Astrocyte (in vitro differentiated cells and primary cell): ENCODE measurements at places on chromosomes 2 and 18. TPM values are rescaled to one million over a fixed set of nuclear protein-coding genes. Genes with fewer than 3 reads are reported as not detected.

Gene VIT
- not detected in 2 replicates for total RNA-seq

DNA sequence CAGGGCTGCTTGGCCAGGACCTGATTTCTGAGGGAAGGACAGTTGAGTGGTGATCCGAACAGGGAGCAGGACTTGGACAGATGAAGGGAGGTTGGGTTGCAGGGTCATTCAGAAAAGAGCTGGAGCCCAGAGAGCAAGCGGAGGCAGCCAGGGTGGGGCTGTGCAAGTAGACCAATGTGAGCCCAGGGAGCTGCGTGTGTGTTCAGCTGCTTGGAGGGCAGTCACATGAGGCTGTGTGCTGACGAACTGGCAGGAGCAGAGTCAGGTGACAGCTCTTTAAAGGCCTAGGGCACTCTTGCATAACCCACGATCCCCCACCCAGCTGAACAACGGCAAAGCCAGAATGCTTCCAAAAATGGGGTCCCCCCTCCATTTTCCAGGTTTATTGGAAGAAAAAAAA is 4.6 kb upstream of the MLPH start:
- no peak for DNase-seq

- DNase-seq: no peak
These were observed 23.5 kb downstream of the ITSN2 start for GRCh38 chr2:24336811-24337210.

DNA sequence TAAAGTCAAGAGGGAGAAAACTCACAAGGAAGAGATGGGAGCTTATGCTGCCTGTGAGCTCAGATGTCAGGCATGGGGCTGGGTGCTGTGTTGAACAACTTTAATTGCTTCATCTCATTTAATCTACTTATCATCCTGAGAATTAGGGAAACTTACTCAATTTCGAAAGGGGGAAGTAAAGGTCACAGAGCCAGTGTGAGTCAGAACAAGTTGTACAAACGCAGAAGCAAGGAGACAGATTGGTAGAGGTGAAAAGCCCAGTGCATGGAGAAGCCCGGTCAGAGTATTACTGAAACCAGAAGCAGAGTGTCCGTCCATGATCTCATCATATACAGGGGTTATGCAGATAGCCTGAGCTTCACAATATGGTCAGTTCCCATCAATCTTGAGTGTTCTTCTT is 281.1 kb upstream of the POU3F3 start:
- DNase-seq: peak; percentile 3

Gene TSPYL6
- not detected in 2 replicates for total RNA-seq

GRCh38 chr2:211822686-211823335 is 715.8 kb downstream of the ERBB4 start:
- peak; percentile 12 for DNase-seq

Gene ACYP2
- total RNA-seq: 6.8 and 8.5 TPM in 2 replicates

DNA sequence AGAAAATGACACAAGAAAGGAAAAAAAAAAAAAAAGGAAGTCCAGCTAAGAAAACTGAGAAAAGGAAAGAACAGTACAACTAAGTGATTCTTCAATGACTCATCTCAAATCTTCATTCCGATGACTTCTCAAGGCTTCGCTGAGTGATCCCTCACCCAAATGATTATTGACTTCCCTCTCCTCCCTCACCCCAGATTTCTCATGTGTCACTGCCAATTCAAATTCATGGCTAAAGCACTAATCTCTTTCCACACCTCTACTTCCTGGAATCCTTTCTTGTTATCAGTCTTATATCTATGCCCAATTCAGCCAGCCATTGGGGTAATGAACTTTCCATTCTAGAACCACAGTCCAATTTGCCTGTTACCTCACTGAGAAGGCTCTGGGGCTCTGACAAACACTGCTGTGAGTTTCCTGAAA is 7.2 kb upstream of the ABCB11 start:
- peak; percentile 69 for DNase-seq

- peak; percentile 72 for DNase-seq
These were observed 36.4 kb upstream of the FOSL2 start for GRCh38 chr2:28356095-28356911.

- DNase-seq: no peak
These were observed 147.8 kb downstream of the TMEM18 start for GRCh38 chr2:529424-529823.

DNA sequence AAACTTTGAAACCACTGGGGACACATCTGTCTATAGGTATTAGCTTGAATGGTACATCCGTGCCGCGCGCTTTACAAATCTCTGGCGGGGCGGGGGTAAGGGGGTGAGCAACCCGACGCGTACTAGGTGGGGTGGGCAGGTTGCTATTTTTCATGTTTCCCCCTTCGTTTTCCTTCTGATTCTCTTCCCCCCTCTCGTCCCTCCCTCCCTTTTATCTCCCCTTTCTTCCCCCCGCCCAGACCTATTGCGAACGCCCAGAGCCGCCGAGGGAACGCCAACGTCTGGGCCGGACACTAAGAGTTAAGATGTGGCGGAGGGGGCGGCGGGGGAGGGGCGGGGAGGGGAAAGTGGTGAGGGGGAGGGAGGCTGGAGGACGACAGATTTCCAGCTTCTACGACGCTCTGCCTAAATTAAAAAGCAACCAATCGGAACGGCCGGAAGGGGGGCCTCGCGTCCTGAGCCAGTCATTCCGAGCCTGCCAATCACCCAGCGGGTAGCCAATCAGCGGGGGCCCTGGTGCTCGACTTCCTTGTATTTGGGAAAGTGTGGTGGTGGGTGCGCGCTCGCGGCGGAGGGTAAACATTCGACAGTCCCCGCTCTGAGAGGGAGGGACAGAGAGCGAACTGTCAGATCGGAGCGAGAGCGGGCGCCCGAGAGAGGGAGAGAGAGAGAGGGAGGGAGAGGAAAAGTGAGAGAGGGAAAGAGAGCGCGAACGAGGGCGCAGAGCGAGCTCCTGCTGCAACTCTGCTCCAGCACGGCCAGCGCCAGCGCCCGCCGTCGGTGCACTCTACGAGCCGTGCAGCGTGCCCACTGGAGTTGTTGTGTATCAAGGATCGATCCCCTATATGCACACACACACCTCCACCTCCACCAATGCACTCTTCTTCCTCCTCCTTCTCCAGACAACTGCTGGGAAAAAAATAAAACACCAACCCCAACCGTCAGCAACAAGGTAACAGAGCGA is at the start of gene POU3F3:
Gene POU3F3 (plus strand): TSS at position 582 of the 964 bp plus-strand sequence. CDS start 1,396 bp downstream, outside the sequence.
- peak; percentile 94 for DNase-seq

Gene ADRA2B
- not detected in 2 replicates for total RNA-seq

DNA sequence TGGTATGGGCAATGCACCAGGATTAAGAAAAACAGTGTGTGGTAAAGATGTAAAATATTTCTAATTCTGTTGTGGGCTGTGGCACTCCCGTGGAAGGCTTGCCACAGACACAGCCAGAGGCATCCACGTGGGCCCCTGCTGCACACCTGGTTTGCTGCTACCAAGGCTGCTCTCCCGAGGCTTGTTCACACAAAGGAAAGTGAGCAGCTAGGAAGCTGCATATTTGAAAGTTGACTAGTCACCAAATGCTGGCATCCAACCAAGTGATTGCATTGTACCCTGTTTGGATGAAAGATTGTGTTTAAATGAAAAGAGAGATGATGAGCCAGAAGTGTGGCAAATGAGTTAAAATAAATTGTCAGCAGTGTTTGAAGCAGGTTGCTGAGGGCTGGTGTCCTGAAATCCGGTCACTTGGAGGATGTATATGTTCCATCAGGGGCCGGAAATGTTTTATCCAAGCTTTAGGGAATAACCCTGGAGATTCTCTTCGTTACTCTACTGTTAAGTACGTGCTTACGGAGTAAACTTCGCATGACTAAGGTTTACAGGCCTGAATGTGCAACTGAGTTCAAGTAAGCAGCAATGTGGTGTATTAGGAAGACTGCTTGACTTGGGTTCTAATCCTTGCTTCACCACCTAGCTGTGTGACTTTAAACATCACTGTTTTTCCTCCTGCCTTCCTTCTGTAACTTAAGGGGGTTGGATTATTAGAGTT is 86.1 kb downstream of the MSH2 start:
- DNase-seq: peak; percentile 89
